ENCODE measurements at places on chromosomes 16 and 17. TPM values are rescaled to one million over a fixed set of nuclear protein-coding genes. Genes with fewer than 3 reads are reported as not detected.

DNA sequence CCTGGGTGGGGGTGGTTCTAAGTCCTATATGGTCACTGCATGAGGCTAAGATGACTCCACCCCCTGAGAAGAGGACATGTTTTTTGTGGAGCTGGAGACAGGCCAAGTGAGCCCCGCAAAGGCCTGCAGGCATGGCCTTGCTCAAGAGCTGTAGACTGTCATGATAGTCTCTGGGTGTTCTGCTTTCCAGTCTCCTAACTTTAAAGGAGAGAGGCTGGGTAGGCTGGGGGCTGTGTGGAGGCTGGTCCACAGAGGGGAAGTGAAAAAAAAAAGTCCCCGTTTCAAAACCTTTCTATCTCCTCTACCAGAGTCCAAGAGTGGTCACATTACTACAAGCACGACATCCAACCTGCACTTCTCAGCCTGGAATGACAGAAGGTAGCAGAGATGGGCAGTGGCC lies 27.1 kb downstream of the CDRT4 start:
- DNase-seq = no peak
- H3K27me3 ChIP-seq = no peaks in the 10 kb centered on the region
- H3K4me1 ChIP-seq = peaks cover 13% of the 10 kb centered on the region
- no peak overlapping the region for H3K4me3 ChIP-seq

GRCh38 chr16:46982335-46982734 lies 8.9 kb upstream of the DNAJA2 start:
- no peaks in the 10 kb centered on the region for H3K36me3 ChIP-seq
- DNase-seq = no peak
- H3K4me1 ChIP-seq = peaks cover 5% of the 10 kb centered on the region
- H3K4me3 ChIP-seq = no peak overlapping the region
- H3K27me3 ChIP-seq = no peaks in the 10 kb centered on the region

GRCh38 chr17:6079155-6079888 lies 9.1 kb downstream of the WSCD1 start:
- no peak for DNase-seq
- no peaks in the 10 kb centered on the region for H3K4me1 ChIP-seq
- peaks cover 2% of the 10 kb centered on the region for H3K27me3 ChIP-seq
- H3K27ac ChIP-seq = no peak overlapping the region
- H3K36me3 ChIP-seq = no peaks in the 10 kb centered on the region

DNA sequence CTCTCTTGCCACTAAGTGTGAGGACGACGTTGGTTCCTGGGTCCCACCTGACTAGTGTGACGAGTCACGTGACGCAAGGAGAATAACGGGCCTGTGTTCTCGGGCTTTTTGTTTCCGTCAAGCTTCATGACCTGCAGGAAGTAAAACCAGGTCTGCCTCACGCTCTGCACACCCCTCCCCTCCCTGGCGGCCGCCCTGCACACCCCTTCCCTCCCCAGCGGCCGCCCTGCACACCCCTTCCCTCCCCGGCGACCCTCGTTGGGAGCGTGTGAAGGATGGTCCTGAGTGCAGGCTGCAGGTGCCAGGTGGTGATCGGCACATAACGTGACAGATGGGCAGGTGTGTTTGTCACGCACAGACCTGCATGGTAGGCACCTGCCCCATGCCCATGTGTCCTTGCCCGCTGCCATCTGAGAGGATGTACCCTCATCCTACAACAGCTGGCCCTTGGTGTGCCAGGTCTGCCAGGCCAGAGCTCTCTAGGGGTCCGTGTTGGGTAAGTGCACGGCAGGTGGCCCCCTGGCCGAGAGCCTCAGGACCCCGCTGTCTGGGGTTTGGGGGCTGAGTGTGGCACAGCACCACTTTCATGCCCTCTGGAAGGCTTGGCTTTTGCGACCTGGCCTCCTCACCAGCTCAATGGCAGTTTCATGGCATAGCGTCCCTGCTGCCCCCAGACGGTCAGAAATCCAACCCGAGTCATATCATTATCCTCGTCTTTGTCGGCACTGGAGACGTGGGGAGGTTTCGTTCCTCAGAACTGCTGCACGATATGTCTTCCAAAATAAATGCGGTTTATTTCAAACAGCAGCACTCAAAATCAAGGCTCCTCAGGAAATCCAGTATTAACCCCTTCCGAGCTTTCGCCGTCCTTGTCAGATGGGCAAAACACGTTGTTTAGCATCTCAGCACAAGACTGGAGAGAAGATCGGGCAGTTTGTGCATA lies 191.8 kb upstream of the CHMP6 start:
- H3K36me3 ChIP-seq = peaks cover 18% of the 10 kb centered on the region
- DNase-seq = no peak
- no peak overlapping the region for H3K4me3 ChIP-seq
- H3K27ac ChIP-seq = no peak overlapping the region
- no peaks in the 10 kb centered on the region for H3K27me3 ChIP-seq

TNP2 gene
- not detected for total RNA-seq

COPZ2 gene
- 6.1 TPM for total RNA-seq

PDILT gene
- total RNA-seq = not detected
